ENCODE measurements at places on chromosomes 6 and 20.

- no peak for DNase-seq
These were observed 185.4 kb downstream of the TASP1 start for GRCh38 chr20:13453367-13453766.

- no peak for DNase-seq
These were observed 64.5 kb downstream of the OR2B2 start for GRCh38 chr6:27847706-27848105.

GRCh38 chr6:106561686-106562405 lies 67.5 kb downstream of the RTN4IP1 start:
- no peak for DNase-seq

DNA sequence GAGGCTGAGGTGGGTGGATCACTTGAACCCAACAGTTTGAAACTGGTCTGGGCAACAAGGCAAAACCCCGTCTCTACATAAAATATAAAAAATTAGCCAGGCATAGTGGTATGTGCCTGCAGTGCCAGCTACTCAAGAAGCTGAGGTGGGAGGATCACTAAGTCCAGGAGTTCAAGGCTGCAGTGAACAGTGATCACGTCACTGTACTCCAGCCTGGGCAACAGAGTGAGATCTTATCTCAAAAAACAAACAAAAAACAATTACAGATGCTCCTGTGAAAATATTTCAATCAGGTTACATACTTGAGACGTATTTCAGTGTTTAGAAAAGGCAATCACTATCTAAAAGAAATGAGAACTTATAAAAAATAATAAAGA lies 33.8 kb downstream of the RANBP9 start:
- no peak for DNase-seq

GRCh38 chr20:38123021-38123587 lies 42.0 kb downstream of the TGM2 start:
- DNase-seq, result no peak

DNA sequence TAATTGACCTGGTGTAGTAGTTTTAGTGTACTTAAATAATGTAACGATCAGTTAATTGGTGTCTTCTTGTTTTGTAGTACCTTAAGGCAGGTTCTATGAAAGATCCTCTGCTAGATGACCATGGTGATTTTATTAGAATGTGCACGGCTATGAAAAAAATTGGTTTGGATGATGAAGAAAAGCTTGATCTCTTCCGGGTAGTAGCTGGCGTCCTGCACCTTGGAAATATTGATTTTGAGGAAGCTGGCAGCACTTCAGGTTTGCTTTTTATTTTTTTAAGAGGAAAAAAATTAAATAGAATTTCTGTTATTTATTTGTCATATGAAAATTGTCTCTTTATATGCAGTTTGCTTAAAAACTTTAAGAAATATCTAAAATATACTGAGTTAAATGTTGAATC lies 99.2 kb downstream of the MYO6 start:
- DNase-seq, result no peak

- no peak for DNase-seq
These were observed 140.1 kb downstream of the REV3L start for GRCh38 chr6:111342913-111343312.

DNA sequence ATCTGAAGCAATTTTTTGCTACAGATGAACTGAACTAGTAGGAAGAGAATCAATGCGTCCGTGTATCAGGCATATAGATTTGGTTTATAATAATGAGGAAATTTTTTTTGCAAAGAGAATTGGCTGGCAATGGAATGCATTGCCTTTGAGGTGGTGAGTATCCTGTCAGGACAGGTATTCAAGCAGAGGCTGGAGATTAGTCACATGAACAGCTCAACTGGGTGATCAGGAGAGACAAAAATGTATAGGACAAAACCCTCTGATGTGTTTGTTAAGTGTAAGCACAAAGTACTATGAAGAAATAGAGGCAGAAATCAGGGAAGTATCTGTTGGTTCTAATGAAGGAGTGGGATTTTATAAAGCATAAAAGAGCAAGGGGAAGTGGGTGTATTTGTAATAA lies 80.5 kb downstream of the ISM1 start:
- DNase-seq, result no peak

GRCh38 chr6:149340200-149340599 lies 22.7 kb downstream of the TAB2 start:
- DNase-seq, result no peak

DNA sequence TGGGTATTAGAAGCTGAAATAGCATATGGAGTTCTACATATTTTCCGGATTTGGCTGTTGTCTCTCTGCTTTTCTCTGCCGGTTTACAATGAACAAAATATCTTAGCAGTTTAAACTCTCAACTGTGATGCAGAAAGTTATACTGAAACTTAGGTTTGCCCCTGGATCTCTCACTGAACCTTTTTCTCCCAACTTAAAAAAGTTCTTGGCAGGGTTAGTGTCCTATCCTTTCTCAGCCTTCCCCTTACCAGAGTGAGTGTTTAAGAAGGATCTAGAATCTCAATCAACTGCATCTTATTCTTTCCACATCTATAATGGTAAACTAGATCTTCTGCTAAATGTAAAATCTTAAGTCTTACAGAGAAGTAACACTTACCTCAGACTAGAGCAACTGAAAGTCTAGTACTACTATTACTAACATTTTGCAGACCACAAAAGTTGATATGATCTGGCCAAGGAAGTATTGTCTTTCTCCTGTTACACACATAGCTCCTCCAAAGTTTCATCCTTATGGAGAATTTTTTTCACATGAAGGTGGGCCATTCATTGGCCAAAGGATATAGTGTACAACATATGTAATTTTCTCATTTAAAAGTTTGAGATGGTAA lies 392.3 kb upstream of the RUNX2 start:
- no peak for DNase-seq

DNA sequence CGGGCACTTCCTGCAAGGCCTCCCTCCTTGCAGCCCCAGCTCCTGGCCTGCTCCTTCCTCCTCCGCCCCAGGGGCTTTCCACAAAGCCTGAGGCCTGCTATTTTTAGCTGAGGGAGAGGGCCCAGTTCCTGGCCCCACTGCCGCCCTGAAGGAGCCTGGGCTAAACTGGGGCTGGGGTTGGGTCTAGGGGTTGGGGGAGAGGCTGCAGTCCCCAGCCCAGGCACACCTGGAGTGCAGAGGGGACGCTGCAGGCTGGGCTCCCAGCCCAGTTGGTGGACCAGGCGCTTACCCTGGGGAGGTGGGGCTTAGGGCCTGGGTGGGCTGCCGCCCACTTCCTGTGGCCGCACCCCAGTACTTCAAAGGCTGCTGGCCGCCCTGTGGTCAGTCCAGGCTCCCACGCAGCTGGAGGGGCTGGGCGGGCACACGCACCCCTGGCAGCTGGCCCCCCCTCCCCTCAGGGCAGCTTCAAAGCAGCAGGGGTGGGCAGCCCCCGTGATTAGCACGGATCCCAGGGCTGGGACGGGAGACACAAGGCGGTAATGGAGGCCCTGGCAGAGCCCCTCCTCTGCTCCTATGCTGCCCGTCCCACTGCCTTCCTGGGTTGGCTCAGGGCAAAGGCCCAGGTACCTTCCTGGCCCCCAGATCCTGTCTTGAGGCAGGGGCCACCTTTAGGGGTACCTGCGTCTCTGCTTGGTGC lies 7.1 kb upstream of the ABHD16B start:
- DNase-seq, result no peak

DNA sequence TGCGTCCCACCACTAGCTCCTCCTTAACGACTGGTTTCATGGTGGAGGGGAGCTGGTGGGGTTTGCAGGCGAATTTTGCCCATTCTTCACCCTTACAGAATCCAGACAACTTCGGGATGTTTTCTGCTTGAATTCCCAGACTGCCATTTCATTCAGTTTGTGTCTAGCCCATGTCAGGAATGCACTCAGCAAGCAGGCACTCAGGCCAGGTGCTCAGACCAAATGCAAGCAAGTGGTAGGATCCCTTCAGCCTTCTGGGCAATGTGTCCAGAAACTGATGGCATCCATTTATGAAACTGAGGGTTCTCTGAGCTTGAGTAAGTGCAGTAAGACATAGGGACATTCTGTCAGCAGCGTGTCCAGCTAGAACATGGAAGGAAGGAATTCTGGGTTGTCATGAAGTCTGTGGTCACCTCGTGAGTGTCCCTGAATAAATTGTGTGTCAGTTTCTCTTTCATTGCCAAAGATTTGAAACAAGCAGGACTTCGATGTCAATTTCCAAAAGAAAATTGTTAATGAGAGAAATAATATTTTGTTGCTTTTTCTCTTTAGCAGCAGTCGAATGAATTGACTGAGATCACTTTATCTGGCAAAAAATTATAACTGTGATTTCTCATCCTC lies 21.8 kb upstream of the DACT2 start:
- no peak for DNase-seq

Data from activated CD8-positive, alpha-beta T cell treated with anti-CD3 and anti-CD28 coated beads for 36 hours (primary cell).